A549 treated with DMSO at 1 μM for 4 hours (cell line): ENCODE measurements at places on chromosomes 3 and 15. TPM values are rescaled to one million over a fixed set of nuclear protein-coding genes. Genes with fewer than 3 reads are reported as not detected.

Gene SOX14
- not detected in 5 replicates for total RNA-seq

Gene HIGD2B
- 0.09 TPM in 1 of 5 replicates, not detected in the others for total RNA-seq

Gene DHX36
- total RNA-seq, result 51.9 to 66.9 TPM (median 66.3 TPM) in 5 replicates

Gene IQCF5
- total RNA-seq, result not detected in 5 replicates

Gene BRK1
- 169 to 184 TPM (median 179 TPM) in 5 replicates for total RNA-seq

Gene EPHA6
- 0.09 to 0.20 TPM (median 0.11 TPM) in 5 replicates for total RNA-seq

Gene ALDH1A3
- 23.0 to 25.5 TPM (median 23.8 TPM) in 5 replicates for total RNA-seq

Gene SCN5A
- 0.57 to 1.3 TPM (median 0.92 TPM) in 5 replicates for total RNA-seq
